ENCODE measurements at places on chromosomes 12 and 14. TPM values are rescaled to one million over a fixed set of nuclear protein-coding genes. Genes with fewer than 3 reads are reported as not detected.
A peak's percentile ranks its signal among the peaks of the same experiment; 100 is the strongest.

GRCh38 chr14:51806026-51807023, 54.1 kb upstream of the GNG2 start:
- H3K36me3 ChIP-seq: no peaks in the 10 kb centered on the region
- peaks cover 14% of the 10 kb centered on the region for H3K27me3 ChIP-seq
- no peak for DNase-seq
- H3K4me3 ChIP-seq: no peak overlapping the region

DNA sequence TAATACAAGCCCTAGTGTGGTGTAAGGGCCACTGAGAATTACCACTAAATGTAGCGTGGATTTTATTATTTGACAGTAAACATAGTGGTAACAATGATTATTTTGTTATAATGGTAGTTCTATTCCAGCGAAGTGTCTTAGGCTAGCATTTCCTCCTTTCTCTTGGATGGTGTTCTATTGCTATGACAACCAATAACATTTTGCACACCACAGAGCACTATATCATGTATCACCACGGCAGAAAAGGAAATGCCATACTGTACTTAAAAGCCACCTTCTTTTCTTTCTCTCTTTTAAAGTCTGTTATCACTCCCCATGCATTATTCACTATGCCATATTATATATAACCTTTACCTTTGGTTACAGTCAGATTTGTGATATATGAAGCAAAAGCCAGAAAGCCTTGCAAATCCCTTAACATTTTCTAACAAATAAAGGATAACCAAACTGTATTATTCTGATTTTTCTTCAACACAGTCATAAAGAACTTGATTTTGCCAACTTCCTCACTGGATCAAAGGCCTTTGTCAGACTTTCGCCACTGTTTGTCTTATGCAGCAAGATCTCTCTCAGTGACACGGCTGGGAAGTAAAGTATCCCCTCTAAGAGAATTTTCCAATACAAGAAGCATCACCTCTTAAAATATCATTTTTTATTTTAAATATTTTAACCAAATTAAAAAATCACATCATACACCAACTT, 195.8 kb downstream of the FOXN3 start:
- H3K36me3 ChIP-seq: no peaks in the 10 kb centered on the region
- DNase-seq: peak; percentile 85
- peak overlapping the region; percentile 18 for H3K27ac ChIP-seq
- no peaks in the 10 kb centered on the region for H3K27me3 ChIP-seq

- H3K4me1 ChIP-seq: peaks cover 11% of the 10 kb centered on the region
- no peak overlapping the region for H3K4me3 ChIP-seq
- no peaks in the 10 kb centered on the region for H3K36me3 ChIP-seq
These were observed 61.0 kb upstream of the PTHLH start for GRCh38 chr12:28033538-28033915.

DNA sequence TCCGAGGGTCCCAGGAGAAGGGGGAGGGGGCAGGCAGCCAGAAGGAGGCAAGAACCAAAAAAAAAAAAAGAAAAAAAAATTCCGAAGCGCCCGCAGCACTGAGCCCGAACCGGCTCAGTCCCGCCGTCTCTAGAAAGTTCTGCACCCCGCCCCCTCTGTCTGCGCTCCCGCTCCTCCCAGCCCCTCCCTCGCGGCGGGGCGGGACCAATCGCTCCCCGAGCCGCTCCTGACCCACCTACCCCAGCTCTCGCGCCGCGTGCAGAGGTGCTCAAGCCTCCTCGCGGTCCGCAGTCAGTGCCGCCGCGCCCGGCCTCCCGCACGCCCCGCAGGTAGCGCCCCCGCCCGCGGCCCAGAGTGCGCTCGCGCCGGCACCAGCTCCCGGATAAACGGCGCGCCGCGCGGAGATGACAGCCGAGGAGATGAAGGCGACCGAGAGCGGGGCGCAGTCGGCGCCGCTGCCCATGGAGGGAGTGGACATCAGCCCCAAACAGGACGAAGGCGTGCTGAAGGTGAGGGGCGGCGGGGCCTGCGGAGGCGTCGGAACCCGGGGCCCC, at the start of gene FKBP4:
TSS of gene FKBP4 (plus strand) at position 235 of the 554 bp plus-strand sequence. CDS start at position 405, 170 bp downstream.
- H3K4me1 ChIP-seq: peaks cover 12% of the 10 kb centered on the region
- peak; percentile 100 for DNase-seq
- peak within 1 kb of the TSS; percentile 92 for H3K4me3 ChIP-seq
- H3K27me3 ChIP-seq: peaks cover 12% of the 10 kb centered on the region

DNA sequence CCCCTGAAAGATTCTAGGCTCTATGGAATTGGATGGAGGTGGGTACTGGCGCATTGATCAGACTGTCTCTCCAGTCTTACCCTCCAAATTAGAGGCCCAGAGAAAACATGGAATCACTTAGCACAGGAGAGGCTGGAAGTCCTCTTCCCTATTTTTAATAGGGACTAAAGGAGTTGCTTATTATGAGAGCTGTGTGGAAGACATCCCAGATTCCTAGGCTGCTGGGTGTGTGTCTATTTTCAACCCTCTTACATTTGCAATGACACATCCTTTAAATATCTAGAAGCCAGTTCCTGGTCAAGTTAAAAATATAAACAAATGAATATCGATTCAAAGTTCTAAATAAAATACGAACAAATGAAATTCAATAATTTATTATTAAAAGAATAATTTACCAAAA, 58.3 kb upstream of the ARID2 start:
- no peaks in the 10 kb centered on the region for H3K27me3 ChIP-seq
- H3K27ac ChIP-seq: no peak overlapping the region
- H3K4me1 ChIP-seq: peaks cover 14% of the 10 kb centered on the region
- H3K4me3 ChIP-seq: no peak overlapping the region

DNA sequence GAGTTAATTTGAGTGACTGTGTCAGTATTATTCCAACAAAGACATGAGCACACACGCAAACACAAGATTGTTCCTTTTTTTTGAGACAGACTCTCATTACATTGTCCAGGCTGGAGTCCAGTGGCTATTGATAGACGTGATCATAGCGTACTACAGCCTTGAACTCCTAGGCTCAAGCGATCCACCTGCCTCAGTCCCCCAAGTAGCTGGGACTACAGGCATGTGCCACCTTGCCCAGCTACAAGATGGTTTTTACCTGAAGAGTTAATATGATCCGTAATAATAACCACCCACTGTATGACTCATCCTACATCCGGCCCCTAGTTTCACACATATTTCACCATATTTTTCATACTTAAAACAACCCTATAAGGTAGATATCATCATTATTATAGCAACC, 26.8 kb downstream of the BCAT1 start:
- no peaks in the 10 kb centered on the region for H3K36me3 ChIP-seq
- H3K27ac ChIP-seq: peak overlapping the region; percentile 69
- no peak overlapping the region for H3K4me3 ChIP-seq
- DNase-seq: no peak
- H3K27me3 ChIP-seq: no peaks in the 10 kb centered on the region

GRCh38 chr12:25615119-25615518, 62.0 kb upstream of the LMNTD1 start:
- peak overlapping the region; percentile 51 for H3K27ac ChIP-seq
- H3K36me3 ChIP-seq: no peaks in the 10 kb centered on the region

- H3K4me3 ChIP-seq: no peak overlapping the region
- DNase-seq: no peak
- no peaks in the 10 kb centered on the region for H3K27me3 ChIP-seq
- H3K27ac ChIP-seq: peak overlapping the region; percentile 23
- H3K36me3 ChIP-seq: no peaks in the 10 kb centered on the region
These were observed 175.8 kb downstream of the PAWR start for GRCh38 chr12:79514730-79515529.

DNA sequence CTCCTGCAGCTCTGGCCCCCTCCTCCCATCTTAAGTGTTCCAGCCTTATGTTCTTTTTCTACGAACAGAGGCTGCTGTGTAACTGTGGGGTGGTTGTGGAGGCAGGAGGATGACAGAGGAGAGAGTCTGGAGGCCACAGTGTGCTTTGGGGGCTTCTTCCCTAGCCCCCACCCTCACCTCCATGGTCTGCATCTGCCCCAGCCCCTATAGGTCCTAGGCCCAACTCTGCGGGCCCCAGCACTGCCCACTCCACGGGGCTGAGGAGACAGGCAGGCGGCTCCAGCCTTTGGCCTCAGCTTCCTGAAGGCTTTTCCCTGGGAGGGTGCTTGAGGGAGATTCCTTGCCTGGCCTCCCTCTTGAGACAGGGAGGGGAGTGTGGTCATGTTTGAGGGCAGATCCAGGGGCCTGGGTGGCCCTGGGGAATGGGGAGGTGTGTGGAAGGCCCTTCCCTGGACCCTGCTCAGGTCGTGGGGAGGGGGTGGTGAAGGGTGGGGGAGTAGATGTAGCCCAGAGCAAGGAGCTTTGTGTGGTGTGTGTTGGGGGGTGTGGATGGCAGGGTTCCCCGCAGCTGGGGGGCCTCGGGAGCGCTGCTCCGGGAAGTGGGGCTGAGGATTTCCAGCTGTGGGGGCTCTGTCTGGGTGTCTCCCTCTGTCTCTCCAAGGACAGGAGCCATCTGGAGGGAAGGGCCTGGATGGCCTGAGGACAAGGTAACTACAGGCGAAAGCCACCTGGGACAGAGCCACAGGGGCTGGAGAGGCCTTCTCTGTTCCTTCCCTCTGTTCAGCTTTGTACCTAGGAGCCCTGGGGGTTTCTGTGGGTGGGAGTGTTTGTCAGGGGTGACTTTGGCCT, 1.1 kb downstream of the SMIM41 start:
- DNase-seq: peak; percentile 82
- H3K27ac ChIP-seq: no peak overlapping the region
- H3K27me3 ChIP-seq: no peaks in the 10 kb centered on the region
- peaks cover 34% of the 10 kb centered on the region for H3K36me3 ChIP-seq
- no peak overlapping the region for H3K4me3 ChIP-seq

GRCh38 chr12:29505122-29505521, 7.6 kb upstream of the OVCH1 start:
- H3K27me3 ChIP-seq: no peaks in the 10 kb centered on the region
- H3K4me1 ChIP-seq: no peaks in the 10 kb centered on the region
- no peak overlapping the region for H3K4me3 ChIP-seq

- H3K36me3 ChIP-seq: peaks cover 58% of the 10 kb centered on the region
- H3K4me3 ChIP-seq: no peak overlapping the region
- no peaks in the 10 kb centered on the region for H3K27me3 ChIP-seq
These were observed 29.7 kb downstream of the SFSWAP start for GRCh38 chr12:131740626-131741025.

- H3K27me3 ChIP-seq: no peaks in the 10 kb centered on the region
- no peak overlapping the region for H3K4me3 ChIP-seq
- no peaks in the 10 kb centered on the region for H3K4me1 ChIP-seq
- H3K27ac ChIP-seq: no peak overlapping the region
These were observed 806.0 kb downstream of the VRK1 start for GRCh38 chr14:97603201-97603600.

- no peaks in the 10 kb centered on the region for H3K36me3 ChIP-seq
- peaks cover 44% of the 10 kb centered on the region for H3K4me1 ChIP-seq
- no peak overlapping the region for H3K4me3 ChIP-seq
- H3K27me3 ChIP-seq: no peaks in the 10 kb centered on the region
- DNase-seq: no peak
These were observed 62.8 kb upstream of the RFLNA start for GRCh38 chr12:124231980-124232653.

GRCh38 chr12:58310368-58310767, 369.0 kb downstream of the ATP23 start:
- H3K4me1 ChIP-seq: peaks cover 43% of the 10 kb centered on the region
- H3K27ac ChIP-seq: peak overlapping the region; percentile 75
- H3K36me3 ChIP-seq: no peaks in the 10 kb centered on the region
- no peak for DNase-seq
- no peaks in the 10 kb centered on the region for H3K27me3 ChIP-seq

DNA sequence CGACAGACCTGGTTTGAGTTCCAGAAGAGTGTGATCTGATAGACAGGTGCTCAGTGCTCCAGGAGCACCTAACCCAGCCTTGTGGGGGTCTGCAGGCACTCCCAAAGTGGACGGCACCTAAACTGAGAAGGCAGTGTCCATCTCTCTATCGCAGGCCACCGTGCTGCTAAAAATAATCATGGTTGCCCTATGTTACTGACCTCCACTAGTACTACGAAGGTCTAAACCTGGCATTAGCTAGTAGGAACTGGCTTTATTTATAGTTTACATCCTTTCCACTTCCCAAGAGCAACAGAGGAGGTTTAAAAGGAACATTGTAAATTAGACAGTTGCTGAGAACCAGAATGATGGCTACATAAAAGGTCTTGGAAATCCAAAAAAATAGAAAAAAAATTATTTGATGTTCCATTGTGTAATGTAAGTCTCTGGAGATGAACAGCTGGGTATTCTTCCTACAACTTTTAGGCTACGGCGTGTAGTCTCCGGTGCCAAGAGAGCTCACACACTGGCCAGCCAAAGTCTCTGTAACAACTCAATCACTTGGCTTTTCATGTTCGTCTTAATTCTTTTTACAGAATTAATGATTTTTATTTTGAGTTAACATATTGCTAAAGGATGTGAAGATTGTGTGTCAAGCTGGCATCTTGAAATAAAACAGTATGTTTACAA, 27.3 kb downstream of the PPFIBP1 start:
- no peaks in the 10 kb centered on the region for H3K27me3 ChIP-seq
- peaks cover 3% of the 10 kb centered on the region for H3K36me3 ChIP-seq
- H3K27ac ChIP-seq: peak overlapping the region; percentile 96
- H3K4me3 ChIP-seq: no peak overlapping the region

DNA sequence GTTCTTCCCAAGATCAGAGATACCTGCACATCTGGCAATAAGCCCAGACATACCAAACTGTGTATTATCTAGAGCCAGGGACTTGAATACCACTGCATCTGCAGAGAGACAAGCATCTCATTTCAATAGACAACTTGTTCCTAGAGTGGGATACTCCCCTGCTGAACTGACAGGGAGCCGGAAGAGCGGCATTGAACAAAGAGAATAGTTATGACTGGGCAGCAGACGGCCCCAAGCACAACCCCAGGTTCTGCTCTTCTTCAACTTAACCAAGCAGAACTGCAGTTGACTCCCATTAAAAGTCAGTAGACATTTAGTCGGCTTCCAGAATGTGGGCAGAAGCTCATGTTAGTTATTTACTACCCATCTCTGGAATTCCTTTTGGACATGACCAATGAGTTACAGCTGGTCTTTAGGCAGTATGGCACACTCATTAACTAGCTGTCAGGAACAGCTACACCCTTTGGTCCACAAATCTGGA, 112.9 kb downstream of the HMGA2 start:
- no peak overlapping the region for H3K4me3 ChIP-seq
- no peaks in the 10 kb centered on the region for H3K27me3 ChIP-seq
- H3K27ac ChIP-seq: peak overlapping the region; percentile 29
- peaks cover 70% of the 10 kb centered on the region for H3K4me1 ChIP-seq
- DNase-seq: no peak
- H3K36me3 ChIP-seq: peaks cover 42% of the 10 kb centered on the region

GRCh38 chr12:46164186-46164761, 104.6 kb downstream of the SLC38A1 start:
- peaks cover 3% of the 10 kb centered on the region for H3K4me1 ChIP-seq
- H3K4me3 ChIP-seq: no peak overlapping the region

- H3K27ac ChIP-seq: no peak overlapping the region
- no peak for DNase-seq
- H3K4me1 ChIP-seq: no peaks in the 10 kb centered on the region
These were observed 123.2 kb downstream of the FGD4 start for GRCh38 chr12:32522331-32523221.

GRCh38 chr12:80509781-80510556, 65.9 kb downstream of the PTPRQ start:
- no peaks in the 10 kb centered on the region for H3K36me3 ChIP-seq
- H3K4me3 ChIP-seq: no peak overlapping the region
- H3K27me3 ChIP-seq: no peaks in the 10 kb centered on the region
- H3K27ac ChIP-seq: peak overlapping the region; percentile 98
- peaks cover 22% of the 10 kb centered on the region for H3K4me1 ChIP-seq
- DNase-seq: peak; percentile 73

- H3K27me3 ChIP-seq: no peaks in the 10 kb centered on the region
- no peaks in the 10 kb centered on the region for H3K36me3 ChIP-seq
- no peak for DNase-seq
- H3K4me3 ChIP-seq: no peak overlapping the region
- H3K4me1 ChIP-seq: peaks cover 3% of the 10 kb centered on the region
These were observed 8.5 kb downstream of the STXBP6 start for GRCh38 chr14:25041484-25041883.

Gene LGMN
- total RNA-seq: 89.4 TPM

Gene DNAJC22
- total RNA-seq: 0.29 TPM

Gene TMEM63C
- 0.72 TPM for total RNA-seq

Gene MIP
- total RNA-seq: not detected

Gene MEG3
- 269 TPM for total RNA-seq

Gene PARPBP
- 6.5 TPM for total RNA-seq
